ENCODE measurements at places on chromosomes 1 and 21.

DNA sequence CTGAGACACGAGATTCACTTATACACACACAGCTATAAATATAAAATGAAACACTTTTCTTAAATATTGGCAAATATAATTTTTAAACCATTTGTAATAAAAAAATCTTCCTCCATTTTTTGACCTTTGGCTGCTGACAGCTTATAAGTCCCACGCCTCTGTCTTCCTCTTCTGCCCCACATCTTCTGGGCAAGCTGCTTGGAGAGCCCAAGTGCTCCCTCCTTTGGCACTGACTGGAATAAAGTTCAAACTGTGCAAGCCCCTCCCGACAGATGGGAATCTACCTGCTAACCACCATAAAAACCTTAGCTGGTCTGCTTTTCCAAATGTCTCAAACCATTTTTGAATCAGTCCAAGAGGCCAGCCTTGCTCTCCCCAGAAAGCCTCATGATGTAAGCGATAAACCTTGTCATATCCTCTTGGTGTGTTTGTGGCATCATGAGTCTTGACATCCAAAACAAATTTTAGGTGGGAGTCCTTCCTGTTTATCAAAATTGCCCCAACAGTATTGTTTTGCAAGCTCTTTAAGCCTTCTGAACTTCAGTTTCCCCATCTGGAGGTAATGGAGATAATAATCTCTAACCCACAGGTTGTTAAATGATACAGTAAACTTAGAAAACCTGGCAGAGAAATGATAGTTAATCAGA, 99.8 kb downstream of the SNX7 start:
- DNase-seq = no peak

DNA sequence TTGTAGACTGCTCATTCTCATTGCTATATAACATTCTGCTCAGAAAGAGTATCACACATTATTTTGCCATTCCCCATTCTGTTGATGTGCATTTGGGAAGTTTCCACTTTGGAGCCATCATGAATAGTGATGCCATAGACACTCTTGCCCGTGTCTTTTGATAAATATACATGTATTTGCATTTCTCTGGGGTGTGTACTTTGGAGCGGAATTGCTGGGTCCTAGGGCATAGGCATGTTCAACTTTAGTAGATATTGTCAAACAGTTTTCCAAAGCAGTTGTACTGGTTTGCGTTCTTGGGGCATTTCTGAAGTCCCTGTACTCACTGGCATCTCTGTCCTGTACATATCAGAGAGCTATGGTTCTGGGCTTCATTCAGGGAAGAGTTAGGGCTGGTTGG, 52.1 kb downstream of the PIK3CD start:
- DNase-seq = no peak

DNA sequence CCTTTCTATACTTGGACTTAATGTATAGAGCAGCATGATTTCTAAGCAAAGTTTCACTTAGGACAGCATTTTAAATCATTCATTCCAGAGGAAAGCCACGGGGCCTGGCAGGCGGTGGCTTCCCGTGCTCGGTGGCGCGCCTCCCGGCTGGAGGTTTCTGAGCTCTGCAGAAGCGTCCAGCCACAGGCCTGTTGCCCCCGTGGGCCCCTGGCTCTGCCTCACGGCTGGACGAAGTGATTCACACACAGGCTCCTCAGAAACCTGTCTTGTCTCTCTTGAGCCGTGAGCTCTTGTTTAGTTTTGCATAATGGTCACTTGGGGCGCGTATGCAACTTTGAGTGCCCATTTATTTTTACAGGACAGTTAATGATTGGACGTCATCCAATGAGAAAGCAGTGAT, 22.1 kb upstream of the DIP2A start:
- DNase-seq = no peak

DNA sequence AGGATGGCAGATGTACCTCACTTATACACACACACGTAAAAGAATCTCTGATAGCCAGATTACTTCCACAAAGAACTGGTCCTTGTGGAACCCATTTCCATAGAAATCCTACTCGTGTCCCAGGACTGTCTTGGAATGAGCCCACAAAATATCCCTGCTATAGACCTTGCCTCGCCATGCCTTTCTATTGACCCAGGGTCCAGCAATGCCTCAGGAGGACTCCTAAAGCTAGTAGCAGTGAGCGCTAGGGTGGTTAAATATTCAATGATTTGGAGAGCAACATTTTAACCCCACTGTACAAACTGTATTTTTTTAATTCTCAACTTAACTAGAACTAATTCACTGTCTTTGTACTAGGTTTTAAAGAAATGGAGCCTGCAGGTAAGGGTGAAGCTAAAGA, 26.9 kb downstream of the OR10J5 start:
- DNase-seq = no peak

DNA sequence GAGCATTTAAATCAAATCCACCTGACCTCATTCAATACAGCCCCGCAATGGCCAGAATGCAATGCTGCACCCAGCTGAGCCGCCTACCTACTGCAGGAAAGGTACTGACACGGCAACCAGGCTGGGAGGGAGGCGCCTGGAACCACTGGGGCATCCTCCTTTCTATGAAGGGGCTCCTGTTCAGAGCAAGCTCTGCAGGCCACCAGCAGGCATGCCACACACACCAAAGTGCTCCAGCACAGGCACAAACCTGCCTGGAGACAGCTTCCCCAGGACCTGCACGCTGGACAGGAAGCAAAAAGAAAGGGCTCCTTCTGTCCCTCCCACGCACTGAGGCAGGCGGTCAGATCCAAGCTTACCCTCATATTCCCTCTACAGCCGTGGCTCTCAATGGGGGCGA, 21.2 kb downstream of the CTNNBIP1 start:
- DNase-seq = no peak

GRCh38 chr1:203609979-203610493, 16.6 kb upstream of the ATP2B4 start:
- DNase-seq = no peak

DNA sequence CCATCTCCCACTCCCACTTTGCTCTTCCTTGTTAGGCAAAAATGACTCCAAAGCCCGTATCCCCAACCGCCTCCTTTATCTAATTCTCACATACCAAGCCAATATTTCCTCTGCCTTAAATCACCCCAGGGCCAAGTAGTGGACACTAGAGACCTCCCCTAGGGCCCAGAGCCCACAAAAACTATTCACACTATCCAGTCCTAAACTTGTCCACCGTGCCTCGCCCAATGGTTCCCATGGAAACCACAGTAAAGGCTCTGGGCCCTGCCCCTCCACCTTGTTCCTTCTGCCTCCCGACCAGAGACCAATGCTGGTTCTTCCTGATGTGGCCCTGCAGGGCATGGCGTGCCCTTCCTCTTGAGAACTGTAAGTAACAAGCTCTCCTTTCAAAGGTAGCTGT, 11.8 kb downstream of the CFAP107 start:
- no peak for DNase-seq

- no peak for DNase-seq
Observed at GRCh38 chr1:66354311-66355201, 179.4 kb upstream of the SGIP1 start.

DNA sequence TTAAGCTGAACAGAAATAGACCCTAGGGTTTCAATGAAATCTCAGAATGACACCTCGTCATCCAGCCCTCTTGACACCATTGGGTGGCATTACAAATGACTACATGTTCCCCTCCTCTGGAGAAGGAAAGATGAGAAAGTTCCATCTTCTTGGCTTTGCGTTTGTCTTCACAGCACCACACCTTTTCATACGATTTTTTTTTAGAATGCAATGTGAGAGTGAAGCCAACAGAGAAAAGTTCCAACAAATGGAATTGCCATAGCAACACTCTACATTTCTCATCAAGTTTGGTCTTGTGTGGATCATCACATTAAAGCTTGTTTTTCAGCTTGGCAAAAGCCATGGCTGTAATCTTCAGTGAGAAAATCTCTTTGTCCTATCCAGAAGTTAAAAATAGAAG, 183.4 kb upstream of the SNX7 start:
- no peak for DNase-seq

GRCh38 chr1:32899586-32900296, 1.4 kb downstream of the TMEM54 start:
- no peak for DNase-seq

GRCh38 chr1:184463680-184464079, 76.9 kb downstream of the C1orf21 start:
- no peak for DNase-seq

DNA sequence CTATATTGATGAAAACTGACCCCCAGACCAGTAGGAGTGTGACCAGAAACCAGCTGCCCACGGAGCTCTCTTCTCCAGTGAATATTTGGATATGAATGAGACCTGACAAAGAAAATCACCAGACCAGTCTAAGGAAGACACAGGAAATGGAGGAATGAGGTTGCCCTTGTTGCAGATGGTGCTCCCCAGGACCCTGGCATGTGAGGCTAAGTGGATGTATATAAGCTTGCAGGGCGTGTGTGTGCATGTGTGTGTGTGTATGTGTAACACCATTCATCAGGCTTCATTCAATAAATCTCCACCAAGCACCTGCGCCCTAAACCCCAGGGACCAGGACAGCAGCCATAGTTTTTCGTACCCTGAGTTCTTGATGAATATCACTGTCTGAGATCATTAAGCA, 14.4 kb downstream of the PHLDA3 start:
- no peak for DNase-seq

GRCh38 chr1:209650454-209650853, 1.8 kb downstream of the LAMB3 start:
- no peak for DNase-seq

- DNase-seq = no peak
Observed at GRCh38 chr21:45873866-45874265, 107.7 kb upstream of the COL6A1 start.

DNA sequence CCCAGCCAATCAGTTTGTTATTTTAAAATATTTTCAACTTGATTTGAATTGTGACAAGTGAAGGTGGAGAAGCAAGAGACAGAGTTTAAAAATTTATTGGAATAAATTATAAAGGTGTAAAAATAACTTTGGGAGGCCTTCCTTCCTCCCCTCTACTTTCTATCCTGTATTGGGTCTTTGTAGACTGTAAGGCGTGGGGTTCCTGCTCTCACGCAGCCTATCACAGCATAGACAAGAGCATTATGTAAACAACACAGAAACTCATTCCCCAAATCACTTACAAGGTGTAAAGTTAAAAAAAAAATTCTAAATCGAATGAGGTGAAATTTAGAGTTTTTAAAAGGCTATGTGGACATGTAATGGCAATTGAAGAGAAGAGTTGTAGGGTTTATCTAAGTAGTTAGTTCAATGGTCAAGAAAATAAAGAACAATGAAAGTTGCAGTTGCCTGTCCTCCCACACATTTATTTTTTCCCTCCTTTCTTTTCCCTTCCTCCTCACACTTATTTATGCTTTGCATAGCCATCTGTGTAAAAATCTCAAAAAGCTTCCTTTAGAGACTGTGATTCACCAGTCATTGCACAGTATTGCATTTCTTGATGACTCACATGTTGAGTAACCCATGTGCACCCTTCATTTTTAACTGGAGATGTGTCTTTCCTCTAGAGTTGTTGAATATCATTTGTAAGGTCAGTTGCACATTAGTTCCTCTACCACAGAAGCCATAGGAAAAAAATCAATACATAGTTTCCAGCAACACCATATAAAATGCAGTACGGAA, 242.2 kb downstream of the PTPRC start:
- DNase-seq = no peak

GRCh38 chr1:31831397-31832378, 15.9 kb upstream of the SPOCD1 start:
- no peak for DNase-seq

GRCh38 chr1:179883745-179884138, 1.7 kb downstream of the TOR1AIP1 start:
- peak; percentile 73 for DNase-seq

- DNase-seq = no peak
Observed at GRCh38 chr1:163561580-163562295, 240.0 kb downstream of the NUF2 start.

DNA sequence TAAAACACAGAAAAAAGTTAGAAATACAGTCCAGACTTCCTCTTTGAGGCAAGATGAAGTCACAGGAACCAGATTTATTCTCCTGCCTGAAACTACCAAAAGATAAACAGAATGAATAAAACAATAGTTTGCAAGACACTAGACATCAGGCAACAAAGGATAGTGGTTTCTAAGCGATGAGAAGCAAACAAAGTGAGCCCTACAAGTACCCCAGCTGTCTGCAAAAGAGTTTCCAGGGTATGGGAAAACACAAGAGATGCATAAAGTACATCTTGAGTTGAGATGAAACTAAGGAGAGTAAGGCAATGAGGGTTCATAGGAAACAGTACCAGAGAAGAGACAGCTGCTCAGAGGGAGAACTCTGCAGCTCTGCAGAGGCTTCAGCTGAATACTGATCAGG, 83.3 kb upstream of the COL24A1 start:
- DNase-seq = no peak

DNA sequence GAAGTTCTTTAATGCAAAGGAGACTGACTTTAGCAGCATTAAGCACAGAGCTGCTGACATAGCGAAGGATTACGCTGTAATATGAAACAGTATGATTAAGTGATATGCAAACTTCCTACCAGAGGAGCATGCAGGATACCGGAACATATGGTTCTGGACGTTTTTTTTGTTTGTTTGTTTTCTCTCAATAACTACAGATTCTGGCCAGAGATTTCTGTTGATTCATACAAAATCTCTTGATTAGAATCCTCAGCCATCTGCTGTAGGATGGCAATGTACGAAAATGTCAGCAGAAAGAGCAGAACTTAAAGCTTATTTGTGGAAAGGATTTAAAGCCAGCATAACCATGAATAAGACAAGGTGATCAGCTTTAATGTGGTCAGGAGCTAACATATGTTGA, 970.7 kb downstream of the KCNT2 start:
- DNase-seq = no peak

- no peak for DNase-seq
Observed at GRCh38 chr1:230713915-230714764, at the start of gene AGT. AGT (minus strand) TSS chr1:230714122; CDS start chr1:230710823, 3,299 bp downstream.

DNA sequence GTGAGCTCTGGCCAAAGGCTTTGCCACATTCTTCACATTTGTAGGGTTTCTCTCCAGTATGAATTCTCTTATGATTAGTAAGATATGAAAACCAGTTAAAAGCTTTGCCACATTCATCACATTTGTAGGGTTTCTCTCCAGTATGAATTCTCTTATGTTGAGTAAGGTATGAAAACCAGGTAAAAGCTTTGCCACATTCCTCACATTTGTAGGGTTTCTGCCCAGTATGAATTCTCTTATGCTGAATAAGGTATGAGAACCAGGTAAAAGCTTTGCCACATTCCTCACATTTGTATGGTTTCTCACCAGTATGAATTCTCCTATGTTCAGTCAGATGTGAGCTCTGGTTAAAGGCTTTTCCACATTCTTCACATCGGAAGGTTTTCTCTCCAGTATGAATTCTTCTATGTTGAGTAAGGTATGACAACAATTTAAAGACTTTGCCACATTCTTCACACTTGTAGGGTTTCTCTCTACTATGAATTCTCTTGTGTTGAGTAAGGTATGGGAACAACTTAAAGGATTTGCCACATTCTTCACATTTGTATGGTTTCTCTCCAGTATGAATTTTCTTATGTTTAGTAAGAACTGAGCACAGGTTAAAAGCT, 20.7 kb downstream of the ZNF695 start:
- no peak for DNase-seq

GRCh38 chr21:42009018-42009830, 936 bp downstream of the ZBTB21 start:
- peak; percentile 45 for DNase-seq
